Smooth muscle cell of the pulmonary artery (primary cell): ENCODE measurements at places on chromosomes 7 and 10. TPM values are rescaled to one million over a fixed set of nuclear protein-coding genes. Genes with fewer than 3 reads are reported as not detected.

The ADD3 gene
- total RNA-seq, result 242 and 400 TPM in 2 replicates

The PTF1A gene
- total RNA-seq, result not detected in 2 replicates

The LGI1 gene
- 0.13 TPM in 1 of 2 replicates, not detected in the other for total RNA-seq

The CALML3 gene
- total RNA-seq, result not detected in 2 replicates

The BLNK gene
- 0.07 TPM in 1 of 2 replicates, not detected in the other for total RNA-seq

The MSMB gene
- not detected in 2 replicates for total RNA-seq

The SUN3 gene
- not detected in 2 replicates for total RNA-seq

The GJD4 gene
- total RNA-seq, result 0.10 TPM in 1 of 2 replicates, not detected in the other

The ZNF736 gene
- total RNA-seq, result 7.4 and 8.9 TPM in 2 replicates

The ATXN7L1 gene
- 5.0 and 10.1 TPM in 2 replicates for total RNA-seq

The NME8 gene
- not detected in 2 replicates for total RNA-seq

The JCAD gene
- total RNA-seq, result 8.0 and 29.2 TPM in 2 replicates

The CD36 gene
- total RNA-seq, result 112 and 1,000 TPM in 2 replicates

The SPDYE6 gene
- total RNA-seq, result not detected in 2 replicates

The ZNF239 gene
- 5.9 and 7.5 TPM in 2 replicates for total RNA-seq

The FAM25A gene
- total RNA-seq, result not detected in 2 replicates

The DOCK1 gene
- total RNA-seq, result 68.6 and 78.5 TPM in 2 replicates

The MGAM2 gene
- not detected in 2 replicates for total RNA-seq

The CUZD1 gene
- 0.30 and 0.52 TPM in 2 replicates for total RNA-seq

The CADPS2 gene
- 14.4 and 18.3 TPM in 2 replicates for total RNA-seq

The ZNF3 gene
- total RNA-seq, result 19.9 and 23.4 TPM in 2 replicates

The CDCA7L gene
- 18.6 and 20.3 TPM in 2 replicates for total RNA-seq

The DEPP1 gene
- total RNA-seq, result 88.6 and 142 TPM in 2 replicates

The CDNF gene
- total RNA-seq, result 0.59 and 2.6 TPM in 2 replicates

The WNT2 gene
- 0.20 TPM in 1 of 2 replicates, not detected in the other for total RNA-seq

The MINDY4 gene
- total RNA-seq, result 5.7 and 7.9 TPM in 2 replicates

The LRIT1 gene
- total RNA-seq, result not detected in 2 replicates

The SEMA3E gene
- 0.13 and 0.79 TPM in 2 replicates for total RNA-seq

The NUDT13 gene
- 1.1 and 1.6 TPM in 2 replicates for total RNA-seq

The UNC5B gene
- 38.6 and 84.2 TPM in 2 replicates for total RNA-seq

The CPEB3 gene
- total RNA-seq, result 1.1 and 1.3 TPM in 2 replicates

The SPDYE16 gene
- total RNA-seq, result not detected in 2 replicates

The LRRC61 gene
- 0.26 and 0.36 TPM in 2 replicates for total RNA-seq

The KCNH2 gene
- total RNA-seq, result 0.13 and 0.79 TPM in 2 replicates

The ORAI2 gene
- total RNA-seq, result 85.9 and 102 TPM in 2 replicates

The PTPRE gene
- 4.8 and 14.5 TPM in 2 replicates for total RNA-seq

The WDR86 gene
- 0.26 TPM in 2 replicates for total RNA-seq
